ENCODE measurements at places on chromosomes 2 and 18.

GRCh38 chr2:71688530-71688929 is 235.2 kb downstream of the DYSF start:
- no peak for DNase-seq

- DNase-seq, result no peak
Observed at GRCh38 chr2:101710471-101711318, 13.2 kb downstream of the MAP4K4 start.

GRCh38 chr18:31301201-31301655 is 16.7 kb upstream of the DSG1 start:
- no peak for DNase-seq

- no peak for DNase-seq
Observed at GRCh38 chr2:42881732-42882131, 89.3 kb upstream of the HAAO start.

DNA sequence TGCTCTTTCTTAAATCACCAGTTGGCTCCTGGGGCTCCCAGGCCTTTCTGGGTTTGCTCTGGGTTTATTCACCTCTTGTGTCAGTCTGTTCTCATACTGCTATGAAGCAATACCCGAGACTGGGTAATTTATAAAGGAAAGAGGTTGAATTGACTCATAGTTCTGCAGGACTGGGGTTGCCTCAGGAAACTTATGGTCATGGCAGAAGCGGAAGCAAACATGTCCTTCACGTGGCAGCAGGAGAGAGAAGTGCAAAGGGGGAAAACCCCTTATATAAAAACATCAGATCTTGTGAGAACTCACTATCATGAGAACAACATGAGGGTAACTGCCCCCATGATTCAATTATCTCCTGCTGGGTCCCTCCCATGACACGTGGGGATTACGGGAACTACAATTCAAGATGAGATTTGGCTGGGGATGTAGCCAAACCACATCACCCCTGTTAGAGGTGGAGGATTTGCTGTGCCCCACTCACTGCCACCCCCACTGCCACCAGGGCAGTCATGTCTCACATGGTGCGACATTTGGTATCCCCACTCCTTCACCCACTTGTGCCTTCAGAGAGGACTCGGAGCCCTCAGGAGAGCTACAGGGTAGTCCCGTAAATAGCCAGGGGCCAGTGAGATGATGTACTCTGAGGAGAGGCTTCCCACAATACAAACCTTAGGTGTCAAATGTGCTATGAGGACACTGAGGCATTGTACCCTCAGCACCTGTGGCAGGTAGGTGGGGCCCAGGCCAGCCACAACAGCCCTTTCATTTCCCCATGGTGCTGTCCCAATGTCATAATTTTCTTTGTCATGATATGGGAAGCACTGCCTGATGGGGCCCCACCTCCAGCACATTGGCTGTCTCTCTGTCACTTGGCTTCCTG is 35.7 kb downstream of the CDC42EP3 start:
- DNase-seq, result peak; percentile 35

- DNase-seq, result no peak
Observed at GRCh38 chr2:170313347-170313991, 135.5 kb downstream of the MYO3B start.

DNA sequence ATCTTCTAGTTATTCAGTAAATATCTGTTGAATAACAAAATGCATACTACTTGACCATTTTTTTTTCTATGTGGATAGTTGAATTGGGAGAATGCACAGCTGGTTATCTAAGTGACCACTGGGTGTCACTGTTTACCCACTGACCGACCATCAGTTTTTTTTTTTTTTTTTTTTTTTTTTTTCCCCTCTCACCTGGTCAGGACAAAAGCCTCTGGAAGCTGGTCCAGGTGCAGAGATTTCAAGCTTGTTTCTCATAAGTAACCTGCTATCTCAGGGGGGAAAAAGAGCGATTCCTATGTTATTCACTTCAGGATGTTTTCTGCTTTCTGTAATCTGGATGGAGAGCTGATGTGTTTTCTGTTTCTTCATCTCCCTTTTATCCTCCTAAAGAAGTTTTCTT is 256.0 kb downstream of the DCDC2C start:
- DNase-seq, result no peak

DNA sequence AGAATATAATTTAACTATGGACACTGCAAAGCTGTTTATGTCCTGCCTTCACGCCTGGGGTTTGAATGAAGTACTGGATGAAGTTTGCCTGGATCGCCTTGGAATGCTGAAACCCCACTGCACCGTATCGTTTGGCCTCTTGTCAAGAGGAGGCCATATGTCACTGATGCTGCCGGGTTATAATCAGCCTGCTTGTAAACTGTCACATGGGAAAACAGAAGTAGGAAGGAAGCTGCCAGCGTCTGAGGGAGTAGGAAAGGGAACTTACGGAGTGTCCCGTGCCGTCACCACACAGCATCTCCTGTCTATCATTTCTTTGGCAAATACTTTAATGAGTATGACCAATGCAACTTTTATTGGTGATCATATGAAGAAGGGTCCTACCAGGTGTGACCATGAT is 105.8 kb downstream of the WDR7 start:
- no peak for DNase-seq

DNA sequence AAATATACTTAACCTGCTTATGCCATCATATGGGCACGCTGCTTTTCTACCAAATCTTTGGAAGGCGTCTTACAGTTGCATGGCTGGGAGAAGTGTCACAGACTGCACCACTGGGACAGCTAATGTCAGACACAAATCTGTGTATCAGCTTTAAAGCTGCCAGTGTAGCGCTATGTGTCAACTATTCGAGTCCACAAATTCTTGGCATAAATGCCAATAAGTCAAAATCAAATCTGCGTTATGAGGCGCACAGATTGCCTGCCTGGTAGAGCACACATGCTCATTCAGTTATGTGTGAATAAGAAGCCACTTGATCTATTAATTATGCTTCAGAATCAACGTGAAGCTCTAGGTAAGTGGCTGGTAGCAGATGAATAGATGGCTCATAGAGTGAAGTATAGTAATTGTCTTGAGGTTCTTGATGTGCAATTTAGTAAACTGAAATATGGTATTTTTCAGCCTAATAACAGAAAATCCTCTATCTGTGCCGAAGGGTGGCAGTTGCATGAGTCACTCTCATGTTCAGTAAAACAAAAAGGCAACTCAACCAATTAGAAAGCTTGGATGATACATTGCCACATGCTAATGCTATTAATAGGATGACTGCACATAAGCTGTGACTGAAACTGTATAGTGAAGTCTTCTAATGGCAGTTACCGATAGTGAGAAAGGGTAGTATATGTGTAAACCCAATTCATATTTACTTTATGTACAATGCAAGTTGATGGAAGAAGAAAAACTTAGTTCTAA is 52.0 kb downstream of the DCC start:
- no peak for DNase-seq

DNA sequence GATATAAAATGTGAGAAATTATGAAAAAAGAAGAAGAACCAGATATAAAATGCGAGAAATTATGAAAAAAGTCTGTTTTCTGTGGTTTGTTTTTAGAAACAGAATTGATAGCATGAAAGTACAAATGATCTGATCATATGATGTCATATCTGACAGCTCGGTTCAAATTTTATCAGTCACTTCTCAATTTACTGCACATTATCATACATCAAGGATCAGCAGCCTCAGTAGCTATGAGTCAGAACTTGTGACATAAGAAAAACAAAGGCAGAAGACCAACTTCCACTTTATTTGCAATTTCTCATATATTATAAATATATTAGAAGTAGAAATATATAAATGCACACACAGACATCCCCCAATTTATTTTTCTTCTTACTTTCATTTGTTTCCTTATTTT is 634.0 kb downstream of the LRP1B start:
- DNase-seq, result no peak

- no peak for DNase-seq
Observed at GRCh38 chr2:190807886-190808285, 72.7 kb upstream of the GLS start.

DNA sequence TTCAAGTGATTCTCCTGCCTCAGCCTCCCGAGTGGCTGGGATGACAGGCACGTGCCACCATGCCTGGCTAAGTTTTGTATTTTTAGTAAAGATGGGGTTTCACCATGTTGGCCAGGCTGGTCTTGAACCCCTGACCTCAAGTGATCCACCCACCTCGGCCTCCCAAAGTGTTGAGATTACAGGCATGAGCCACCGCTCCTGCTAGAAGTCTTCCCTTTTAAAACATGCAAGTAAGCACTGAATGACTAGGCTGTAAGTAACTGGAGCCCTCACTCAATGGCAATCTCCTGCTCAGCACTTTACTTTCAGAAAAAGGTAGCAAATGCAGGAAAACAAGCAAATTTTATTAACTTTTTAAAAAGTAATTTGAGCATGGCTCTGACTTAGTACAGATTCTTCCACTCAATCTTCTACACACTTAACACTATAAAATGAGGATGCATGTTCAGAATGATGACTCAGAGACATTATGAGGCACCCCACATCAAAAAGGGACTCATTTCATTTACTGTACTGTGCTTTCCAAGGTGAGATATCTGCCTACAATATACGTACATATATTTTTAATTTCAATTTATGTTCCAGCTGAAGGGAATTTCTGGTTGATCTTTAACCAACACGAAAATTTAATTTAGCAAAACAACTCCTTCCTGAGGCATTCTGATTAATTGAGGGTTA is 6.6 kb upstream of the NCK2 start:
- no peak for DNase-seq

GRCh38 chr18:4004183-4004829 is 450.8 kb downstream of the DLGAP1 start:
- DNase-seq, result no peak

GRCh38 chr2:185796758-185797157 is 58.2 kb downstream of the FSIP2 start:
- no peak for DNase-seq

GRCh38 chr2:72515696-72516095 is 310.1 kb downstream of the EXOC6B start:
- DNase-seq, result no peak

- no peak for DNase-seq
Observed at GRCh38 chr2:202090530-202090929, 17.5 kb downstream of the KIAA2012 start.

GRCh38 chr18:43825768-43826167 is 548.5 kb upstream of the SYT4 start:
- no peak for DNase-seq

DNA sequence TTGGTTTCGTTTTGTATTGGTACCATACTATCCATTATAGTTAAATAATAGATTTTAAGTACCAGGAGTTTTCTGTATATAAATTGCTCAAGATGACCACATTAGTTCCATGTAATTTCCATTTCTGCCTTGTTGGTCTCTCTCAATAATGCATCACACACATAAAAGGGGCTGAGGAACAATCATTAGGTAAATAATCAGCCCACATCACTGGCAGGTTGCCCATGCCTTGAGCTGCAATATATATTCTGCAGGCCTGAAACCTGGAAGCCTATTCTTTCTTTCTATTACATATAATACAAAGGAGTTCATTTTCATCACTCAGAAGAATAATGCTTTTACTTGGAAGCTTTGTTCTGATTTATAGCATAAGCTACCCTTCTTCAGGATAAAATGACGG is 616.1 kb upstream of the PKDCC start:
- DNase-seq, result no peak

GRCh38 chr2:153020201-153020600 is 301.8 kb downstream of the ARL6IP6 start:
- no peak for DNase-seq

DNA sequence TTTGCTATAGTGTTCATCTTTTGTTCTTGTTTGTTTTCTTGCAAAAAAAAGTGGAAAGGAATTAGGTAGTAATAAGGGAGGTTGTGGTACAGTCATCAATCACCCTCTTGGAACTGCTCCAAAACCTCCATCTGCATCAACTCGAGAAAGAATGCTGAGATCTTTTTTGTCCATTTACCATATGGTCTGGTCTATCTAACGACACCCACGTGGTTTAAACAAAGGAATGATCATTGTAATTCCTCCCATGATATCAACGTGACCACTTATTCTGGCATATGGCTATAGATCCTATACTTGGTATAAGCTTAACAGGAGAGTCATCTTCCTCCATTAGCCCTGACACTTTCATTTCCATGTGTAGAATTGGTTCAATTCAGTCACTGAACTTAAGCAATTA is 1025.3 kb upstream of the NXPH2 start:
- DNase-seq, result no peak

- DNase-seq, result no peak
Observed at GRCh38 chr2:211205358-211205757, 649.0 kb downstream of the CPS1 start.

DNA sequence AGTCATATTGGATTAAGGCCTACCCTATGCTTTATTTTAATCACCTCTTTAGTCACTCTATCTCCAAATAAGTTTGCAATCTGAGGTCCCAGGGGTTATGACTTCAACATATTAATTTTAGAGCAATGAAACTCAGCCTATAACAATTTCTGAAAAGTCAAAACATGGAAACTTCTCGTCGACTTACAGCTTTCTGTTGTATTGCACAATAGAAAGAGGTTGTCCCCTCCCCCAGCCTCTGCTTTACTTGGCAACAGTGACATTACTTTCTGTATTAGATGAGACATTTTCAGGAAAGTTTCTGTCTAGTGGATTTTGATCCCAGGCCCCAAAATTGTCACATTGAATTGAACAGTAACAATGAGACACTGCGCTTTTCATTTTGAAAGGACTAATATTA is 326.4 kb downstream of the THSD7B start:
- no peak for DNase-seq

GRCh38 chr2:66364495-66365333 is 70.2 kb upstream of the MEIS1 start:
- DNase-seq, result no peak

GRCh38 chr18:5515011-5515784 is 28.6 kb downstream of the EPB41L3 start:
- DNase-seq, result no peak

- peak; percentile 6 for DNase-seq
Observed at GRCh38 chr18:23872701-23873550, 141.6 kb upstream of the TTC39C start.

DNA sequence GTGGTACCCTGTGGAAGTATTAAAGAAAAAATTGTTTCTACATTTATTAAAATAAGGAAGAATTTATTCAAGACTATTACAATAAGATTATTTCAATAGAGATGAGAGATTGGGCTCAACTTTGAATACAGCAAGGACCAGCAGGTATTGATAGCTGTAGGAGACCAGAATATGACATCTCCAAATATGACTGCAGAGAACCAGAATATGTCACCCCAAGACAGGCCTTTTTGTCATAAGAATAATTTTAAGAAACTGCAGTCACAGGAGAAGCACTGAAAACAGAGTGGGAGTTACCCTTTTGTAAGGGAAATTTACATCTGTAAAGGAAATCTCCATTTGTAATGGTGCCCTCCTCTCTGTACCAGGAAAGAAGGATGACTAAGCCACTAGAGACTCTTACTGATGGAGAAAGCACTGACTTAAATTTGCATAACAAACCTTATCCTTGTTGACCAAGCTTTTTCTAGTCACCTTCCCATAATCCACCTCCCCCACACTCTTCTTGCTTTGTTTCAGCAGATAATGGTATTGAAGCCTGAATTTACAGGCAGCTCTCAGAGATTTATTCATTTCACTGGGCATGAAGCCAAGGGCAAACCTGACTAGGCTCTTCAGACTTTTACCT is 145.1 kb upstream of the RMP24 start:
- DNase-seq, result no peak

DNA sequence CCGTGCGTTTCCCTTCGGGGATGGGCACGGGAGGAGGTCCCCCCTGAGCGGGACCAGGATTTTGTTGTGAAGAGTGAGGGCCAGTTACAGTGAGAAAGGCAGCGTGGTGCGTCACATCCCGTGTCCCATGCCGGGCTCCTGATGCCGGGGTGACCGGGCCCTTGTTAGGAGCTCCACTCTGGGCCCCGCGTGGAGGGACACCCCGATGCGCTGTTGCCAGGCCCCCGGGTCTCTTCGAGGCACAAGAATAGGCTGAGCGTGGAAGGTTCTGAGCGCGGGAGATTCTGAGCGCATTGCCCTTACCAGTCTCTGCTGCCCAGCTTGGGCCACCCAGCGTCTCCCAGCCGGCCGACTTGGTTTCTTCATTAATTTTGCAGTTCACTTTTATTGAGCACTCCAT is 17.6 kb downstream of the CTDP1 start:
- no peak for DNase-seq

All from stimulated activated CD4-positive, alpha-beta T cell treated with anti-CD3 and anti-CD28 coated beads, Interleukin-15, amount 100 ng/mL, for 1 hour (primary cell).